ENCODE measurements at places on chromosomes 12 and 14.

GRCh38 chr12:31362759-31363415, 36.9 kb upstream of the SINHCAF start:
- DNase-seq: no peak

DNA sequence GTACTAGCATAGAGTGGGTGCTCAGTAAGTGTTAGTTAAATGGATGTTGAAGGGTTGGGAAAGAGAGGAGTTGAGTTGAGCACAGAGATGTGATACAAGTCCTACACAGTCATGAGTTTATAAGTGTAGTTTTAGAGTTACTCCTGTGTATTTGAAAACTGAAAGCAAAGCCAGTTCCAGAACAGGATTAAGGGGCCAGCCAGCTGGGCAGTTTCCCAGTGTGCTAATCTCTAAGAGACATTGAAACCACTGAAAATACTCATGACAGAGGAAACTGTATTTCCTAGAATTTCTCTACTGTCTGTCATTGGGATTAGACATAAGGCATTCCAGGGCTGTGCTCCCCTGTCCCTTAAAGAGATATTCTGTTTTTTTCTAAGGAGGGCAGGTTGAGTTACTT, 101.0 kb downstream of the DERA start:
- peak; percentile 68 for DNase-seq

DNA sequence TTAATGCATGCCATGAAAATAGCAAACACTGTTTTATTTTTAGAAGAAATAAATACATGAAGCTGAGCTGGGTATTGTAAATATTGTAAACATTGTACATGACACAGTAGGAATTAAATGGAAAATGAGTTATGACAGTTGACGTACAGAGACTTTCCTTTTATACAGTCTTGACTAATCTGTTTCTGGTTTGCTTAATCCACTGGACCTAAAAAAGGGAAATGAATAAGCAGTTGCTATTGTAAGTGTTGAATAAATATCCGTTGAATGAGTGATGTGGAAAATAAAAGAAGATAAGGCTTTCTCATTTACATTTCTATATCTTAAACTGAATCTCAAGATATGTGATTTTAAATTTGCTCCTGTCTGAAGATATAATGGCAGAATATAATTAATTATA, 15.0 kb downstream of the PMCH start:
- DNase-seq: peak; percentile 41

GRCh38 chr12:49559011-49559675, 8.8 kb downstream of the MCRS1 start:
- no peak for DNase-seq

- peak; percentile 33 for DNase-seq
These were observed 11.8 kb downstream of the FNTB start for GRCh38 chr14:64998455-64998931.

- no peak for DNase-seq
These were observed 21.1 kb upstream of the LRTM2 start for GRCh38 chr12:1799051-1799881.

DNA sequence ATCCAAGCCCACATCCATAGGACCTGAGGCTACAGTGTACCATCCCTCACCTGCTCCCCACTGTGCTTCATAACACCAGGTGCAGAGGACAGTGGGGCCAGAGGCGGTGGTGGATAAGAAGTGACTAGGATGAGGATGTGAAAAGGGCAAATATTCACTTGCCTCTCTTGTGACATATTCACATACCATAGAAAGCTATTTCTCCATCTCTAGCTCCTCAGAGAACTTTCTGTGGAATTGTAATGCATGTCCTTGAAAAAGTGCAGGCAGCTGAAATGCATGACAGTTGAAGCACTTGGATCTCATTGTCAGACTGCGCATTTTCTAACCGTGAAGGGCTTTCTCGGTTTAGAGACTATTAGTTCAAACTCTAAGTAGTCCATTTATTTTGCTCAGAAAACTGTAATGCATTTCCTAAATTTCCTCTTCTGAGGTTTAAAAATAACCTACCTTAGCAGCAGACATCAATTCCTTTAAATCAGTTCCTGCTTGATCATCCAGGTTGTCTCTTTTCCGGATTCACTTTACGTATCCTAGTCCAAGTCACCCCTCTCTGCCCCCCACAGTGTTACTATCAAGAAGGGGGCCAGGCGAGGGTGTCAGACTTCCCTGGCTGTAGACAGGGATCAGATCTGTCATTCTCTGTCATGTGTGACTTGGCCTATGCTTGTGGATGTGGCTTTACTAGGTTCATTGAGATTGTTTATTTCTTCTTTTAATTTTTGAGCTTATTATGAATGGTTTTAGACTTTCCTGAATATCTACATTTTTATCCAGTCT, 984.0 kb upstream of the TMEM132C start:
- DNase-seq: no peak

DNA sequence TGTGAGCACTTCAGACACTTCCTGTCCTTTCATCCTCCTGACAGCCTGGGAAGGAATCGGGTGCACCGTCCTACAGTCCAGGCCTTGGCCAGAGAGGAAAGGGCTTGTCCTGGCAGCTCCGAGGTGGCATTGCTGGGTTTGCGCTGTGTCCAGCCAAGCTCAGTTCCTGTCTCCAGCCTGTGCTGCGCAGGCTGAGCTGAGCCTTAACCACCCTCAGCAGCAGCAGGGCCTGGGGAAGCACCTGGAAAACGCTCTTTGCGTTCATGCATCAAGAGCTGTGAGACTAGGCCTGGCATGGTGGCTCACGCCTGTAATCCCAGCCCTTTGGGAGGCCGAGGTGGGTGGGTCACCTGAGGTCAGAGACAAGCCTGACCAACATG, 33.7 kb upstream of the EML1 start:
- DNase-seq: no peak

DNA sequence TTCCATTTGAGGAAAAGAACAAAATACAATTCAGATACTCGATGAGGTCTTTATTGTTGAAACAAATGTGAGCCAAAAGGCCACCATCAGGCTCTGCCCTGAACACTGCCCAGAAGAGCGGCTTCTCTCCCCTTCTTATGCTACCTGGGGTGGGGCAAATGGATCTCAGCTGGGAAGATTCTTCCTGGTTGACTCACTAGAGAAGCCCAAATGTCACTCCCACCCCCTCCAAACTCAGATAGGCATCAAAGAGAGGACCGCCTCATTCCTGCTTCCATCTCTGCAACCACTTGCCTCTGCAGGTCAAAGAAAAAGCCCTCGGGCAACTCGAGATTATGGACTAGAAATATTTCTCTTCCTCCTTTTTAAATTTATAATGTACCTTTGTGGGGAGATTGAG, 55.8 kb downstream of the TBX3 start:
- no peak for DNase-seq

DNA sequence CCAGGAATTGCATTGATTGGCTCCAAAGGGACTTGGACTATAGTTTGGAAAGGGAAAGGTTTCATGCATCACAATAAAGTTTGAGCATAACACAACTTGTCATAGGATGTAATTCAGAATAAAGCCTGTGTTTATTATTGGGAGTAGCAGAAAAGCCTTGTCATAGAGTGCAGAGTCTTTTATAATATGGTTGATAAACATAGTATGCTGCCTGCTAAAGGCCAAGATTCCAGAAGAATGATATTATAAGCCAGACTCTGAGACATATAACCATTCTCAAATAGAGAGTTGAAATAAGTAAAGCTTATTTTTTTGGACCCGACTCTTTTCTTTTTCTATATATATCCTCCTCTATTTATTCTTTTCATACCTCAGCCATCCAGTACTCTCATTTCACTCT, 207.3 kb downstream of the LRIG3 start:
- DNase-seq: no peak
